Activated B cell treated with CpG ODN at 0.5 μM for 24 hours (primary cell): ENCODE measurements at places on chromosomes 2 and 18.
A peak's percentile ranks its signal among the peaks of the same experiment; 100 is the strongest.

DNA sequence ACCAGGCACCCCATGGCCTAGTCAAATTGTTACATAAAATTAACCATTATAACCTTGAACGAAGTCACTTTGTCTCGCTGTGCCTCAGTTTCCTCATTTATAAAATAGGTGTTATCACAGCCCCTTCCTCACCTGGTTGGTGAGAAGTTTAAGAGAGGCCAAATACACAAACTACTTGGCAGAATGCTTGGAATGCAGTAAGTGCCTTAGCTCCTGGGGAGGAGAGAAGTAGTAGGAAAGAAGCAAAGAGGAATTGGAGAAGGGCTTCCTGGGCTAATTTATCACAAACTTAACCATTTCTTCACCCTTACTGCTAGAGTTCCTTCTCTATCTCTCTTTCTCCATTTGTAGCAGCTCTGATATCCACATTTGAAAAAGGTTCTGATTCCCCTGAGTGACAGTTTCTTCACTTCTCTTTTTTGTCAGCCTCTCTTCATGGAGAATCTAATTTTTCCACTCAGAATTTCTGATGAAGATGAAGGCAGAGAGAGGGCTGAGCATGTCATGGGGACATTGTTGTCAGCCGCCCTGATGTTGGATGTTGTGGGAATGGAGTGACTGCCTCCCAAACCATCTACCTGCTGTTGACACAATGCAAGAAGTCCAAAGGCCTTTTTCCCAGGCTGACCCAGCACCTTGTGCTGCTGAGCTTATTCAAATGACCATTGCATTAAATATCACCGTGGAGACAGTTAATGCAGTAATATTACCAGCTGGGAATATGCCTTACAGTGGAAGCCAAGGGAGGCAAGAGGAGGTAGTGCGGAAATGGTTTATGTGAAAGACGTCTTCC is 60.4 kb downstream of the BOD1L2 start:
- no peak for DNase-seq

GRCh38 chr2:205715831-205716525 is 33.7 kb downstream of the NRP2 start:
- DNase-seq, result no peak

GRCh38 chr2:20570249-20570648 is 80.6 kb downstream of the HS1BP3 start:
- no peak for DNase-seq

DNA sequence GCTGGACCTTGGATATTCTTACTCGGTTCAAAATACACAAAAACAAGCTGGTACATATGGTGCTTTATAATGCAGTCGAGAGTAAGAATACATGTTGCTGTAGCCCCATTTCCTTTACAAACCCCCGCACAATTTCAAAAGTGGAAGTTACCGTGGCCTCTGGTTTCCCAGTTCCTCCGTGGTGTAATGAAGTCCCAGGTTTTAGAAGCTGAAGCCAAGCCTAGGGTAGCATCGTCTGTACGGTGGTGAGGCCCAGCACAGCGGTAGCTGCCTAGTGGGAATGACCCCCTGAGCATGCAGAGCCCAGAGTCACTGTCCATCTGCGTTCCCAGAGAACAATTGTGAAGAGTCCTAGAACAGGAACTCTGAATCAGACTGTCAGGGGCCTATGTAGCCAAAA is 171.8 kb downstream of the ASXL3 start:
- DNase-seq, result no peak

GRCh38 chr2:110931648-110932047 is 189.1 kb upstream of the BCL2L11 start:
- no peak for DNase-seq

- peak; percentile 37 for DNase-seq
These were observed 864 bp upstream of the MYL12A start for GRCh38 chr18:3246635-3247239.

GRCh38 chr18:23936381-23936958 is 78.1 kb upstream of the TTC39C start:
- DNase-seq, result no peak

- no peak for DNase-seq
These were observed 215.5 kb downstream of the CYP26B1 start for GRCh38 chr2:71932037-71932779.

GRCh38 chr2:26942543-26943295 is 27.7 kb upstream of the MAPRE3 start:
- peak; percentile 56 for DNase-seq

DNA sequence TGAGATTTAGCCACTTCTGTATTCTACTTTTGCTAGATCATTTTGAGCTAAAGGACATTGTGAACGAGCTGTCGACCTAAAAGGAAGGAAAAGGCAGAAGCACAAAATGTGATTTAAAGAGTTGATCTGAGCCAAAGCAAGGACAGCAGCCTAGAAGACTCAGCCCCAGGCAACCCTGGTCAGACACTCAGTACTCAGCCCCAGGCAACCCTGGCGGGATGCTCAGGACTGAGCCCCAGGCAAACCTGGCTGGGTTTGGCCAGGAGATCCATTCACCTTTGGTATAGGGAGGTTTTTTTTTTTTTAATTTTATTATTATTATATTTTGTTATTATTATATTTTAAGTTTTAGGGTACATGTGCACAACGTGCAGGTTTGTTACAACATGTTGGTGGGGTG is 34.3 kb upstream of the PXDN start:
- DNase-seq, result no peak

GRCh38 chr2:112915300-112916144 is 4.6 kb downstream of the IL37 start:
- no peak for DNase-seq

DNA sequence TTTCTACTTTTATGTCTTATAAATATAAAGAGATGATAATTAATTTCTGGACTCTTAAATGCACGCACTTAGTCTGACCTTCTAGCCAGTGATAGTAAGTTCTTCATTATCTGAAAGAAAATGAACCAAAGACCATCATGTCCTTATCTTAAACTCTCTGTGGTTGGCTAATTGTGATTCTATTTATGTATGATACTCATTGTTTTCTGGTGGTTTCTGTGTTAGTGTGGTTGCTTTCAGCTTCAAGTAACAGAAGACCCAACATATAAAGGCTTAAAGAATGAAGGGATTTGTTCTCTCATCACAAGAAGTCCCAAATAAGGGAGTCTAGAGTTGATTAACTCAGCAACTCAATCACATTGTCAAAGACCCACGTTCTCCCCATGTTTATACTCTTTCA is 225.2 kb upstream of the TANK start:
- DNase-seq, result no peak

DNA sequence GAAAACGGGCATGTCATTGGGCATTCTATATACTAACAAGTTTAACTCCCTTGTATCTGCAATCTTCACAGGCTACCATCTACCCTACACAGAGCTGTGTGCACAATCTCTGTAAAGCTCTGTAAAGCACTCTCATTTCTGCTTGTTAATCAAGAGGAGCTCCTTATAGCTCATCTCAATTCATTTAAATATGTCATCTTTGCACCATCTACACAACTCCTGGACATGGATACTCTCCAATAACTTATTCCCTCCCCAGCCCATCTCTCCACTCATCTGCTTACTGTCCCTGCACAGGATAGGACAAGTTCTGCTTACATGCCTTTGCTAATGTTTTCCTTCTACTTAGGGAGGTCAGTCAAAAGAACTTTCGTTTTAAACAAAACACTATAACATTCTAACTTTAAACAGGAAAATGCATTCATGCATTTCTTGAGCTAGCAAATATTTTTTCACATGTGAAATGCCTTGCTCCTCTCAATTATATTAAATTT is 61.4 kb downstream of the DPP4 start:
- no peak for DNase-seq

- DNase-seq, result no peak
These were observed 28.8 kb upstream of the TMEM18 start for GRCh38 chr2:705971-706511.

DNA sequence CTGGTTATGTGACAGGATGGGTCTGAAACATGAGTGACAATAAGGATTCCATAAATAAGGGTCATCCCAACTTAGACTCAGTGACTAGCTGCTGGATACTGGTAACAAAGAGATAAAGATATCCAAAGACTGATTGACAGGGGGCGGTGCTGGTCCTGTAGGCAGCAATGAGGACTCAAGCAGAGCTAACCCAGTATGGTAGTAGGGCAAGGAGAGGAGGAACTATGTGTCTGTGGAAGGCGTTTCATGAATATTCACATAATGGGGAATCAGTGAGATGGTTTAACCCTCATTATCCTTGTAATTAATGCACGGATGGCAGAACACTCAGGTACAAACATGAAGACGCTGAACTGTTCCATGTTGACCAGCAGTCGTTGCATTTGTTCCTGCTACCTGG is 102.5 kb upstream of the EML6 start:
- no peak for DNase-seq

GRCh38 chr18:2508155-2508554 is 63.1 kb downstream of the METTL4 start:
- DNase-seq, result no peak

DNA sequence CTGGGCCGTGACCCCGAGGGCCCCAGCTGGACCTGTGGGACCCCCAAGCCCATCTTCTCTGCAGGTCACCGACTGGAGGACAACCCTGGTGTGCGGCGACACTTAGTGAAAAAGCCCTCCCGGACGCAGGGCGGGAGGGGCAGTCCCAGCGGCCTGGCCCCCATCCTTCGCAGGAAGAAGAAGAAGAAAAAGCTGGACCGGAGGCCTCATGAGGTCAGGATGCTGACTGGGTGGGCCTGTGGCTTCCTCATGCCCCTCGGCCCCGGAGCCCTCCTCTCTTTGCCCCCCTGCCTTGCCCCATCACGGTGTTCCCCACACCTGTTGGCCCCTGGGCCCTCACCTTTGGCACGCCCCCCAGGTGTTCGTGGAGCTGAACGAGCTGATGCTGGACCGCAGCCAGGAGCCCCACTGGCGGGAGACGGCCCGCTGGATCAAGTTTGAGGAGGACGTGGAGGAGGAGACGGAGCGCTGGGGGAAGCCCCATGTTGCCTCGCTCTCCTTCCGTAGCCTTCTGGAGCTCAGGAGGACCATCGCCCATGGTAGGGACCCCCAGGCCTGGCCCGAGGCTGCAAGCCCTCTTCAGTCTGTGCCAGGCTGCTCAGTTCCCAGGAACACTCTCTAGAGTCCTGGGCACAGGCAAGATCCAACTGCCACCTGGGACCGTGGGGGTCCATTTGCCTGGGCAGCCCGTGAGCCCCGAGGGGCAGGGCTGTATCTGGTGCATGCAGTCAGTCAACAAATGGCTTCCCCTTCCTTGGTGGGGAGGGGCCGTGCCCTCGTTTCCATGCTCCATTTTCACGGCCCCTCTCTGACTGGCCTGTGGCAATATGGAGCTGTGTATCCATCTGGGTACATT is 4.7 kb downstream of the SLC4A3 start:
- no peak for DNase-seq

DNA sequence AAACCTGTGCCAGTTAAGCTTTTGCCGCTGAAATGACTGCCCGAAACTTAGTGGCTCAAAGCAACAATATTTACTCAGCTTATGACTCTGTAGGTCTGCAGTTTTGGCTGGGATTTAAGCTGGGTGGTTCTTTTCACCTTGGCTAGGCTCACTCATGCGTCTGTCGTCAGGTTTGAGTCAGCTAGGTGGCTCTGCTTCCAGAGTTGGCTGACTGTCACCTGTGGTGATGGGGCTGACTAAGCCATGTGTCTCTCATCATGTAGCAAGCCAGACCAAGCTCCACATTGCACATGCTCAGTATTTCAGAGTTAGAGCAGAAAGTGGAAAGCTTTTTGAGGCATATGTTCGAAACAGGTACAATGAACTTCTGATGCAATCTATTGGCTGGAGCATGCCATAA is 354.8 kb downstream of the MEIS1 start:
- DNase-seq, result no peak

- no peak for DNase-seq
These were observed 107.2 kb downstream of the INHBB start for GRCh38 chr2:120452945-120453634.

DNA sequence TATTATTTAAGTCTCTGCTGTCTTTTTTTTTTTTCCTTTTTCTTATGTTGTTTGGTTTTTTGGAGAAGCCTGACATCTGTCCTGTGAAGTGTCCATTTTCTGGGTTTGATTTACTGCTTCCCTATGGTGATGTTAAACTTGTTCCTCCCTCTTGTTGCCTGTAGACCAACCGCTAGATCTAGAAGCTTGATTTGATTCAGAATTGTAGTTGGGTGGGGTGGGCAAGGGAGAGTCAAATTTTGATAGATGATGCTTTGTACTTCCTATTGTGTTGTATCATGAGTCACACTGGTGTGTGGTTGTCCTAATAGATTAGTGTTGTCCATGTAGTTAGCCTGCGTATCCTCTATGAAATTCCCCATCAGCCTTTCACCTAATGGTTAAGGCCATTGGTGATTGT is 35.4 kb downstream of the CAB39 start:
- no peak for DNase-seq

DNA sequence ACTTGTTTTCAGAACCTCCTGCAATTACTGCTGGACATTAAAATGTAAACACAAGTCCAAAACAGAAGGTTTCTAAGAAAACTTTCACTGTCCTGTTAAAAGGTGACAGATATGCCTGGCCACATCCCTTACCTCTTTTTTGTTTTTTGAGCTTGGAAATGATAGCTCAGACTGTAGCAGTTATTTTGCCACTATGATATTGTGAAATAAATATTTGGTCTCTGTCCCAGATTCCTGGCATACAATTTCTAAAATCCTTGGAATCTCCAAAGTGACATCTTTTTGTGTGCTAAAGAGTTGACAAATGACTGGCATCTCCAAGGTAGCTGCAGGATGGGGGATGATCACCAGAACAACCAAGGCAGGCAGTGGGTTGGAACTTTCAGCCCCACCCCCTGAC is 16.8 kb downstream of the TPGS2 start:
- DNase-seq, result no peak

DNA sequence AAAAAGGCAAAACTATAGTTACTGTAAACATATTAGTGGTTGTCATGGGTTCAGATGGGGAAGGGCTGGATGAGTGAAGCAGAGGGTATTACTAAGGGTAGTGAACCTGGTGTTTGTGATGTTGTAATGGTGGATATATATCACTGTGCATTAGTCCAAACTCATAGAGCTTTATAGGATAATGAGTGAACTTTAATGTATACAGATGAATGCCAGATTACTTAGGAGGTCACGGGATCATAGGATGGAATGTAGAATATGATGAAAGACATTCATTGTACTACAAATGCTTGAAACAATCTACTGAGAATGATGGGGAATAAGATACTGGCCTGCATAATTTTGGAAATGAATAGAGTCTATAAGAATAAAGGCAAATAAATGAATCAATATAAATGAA is 226.7 kb upstream of the ZNF804A start:
- DNase-seq, result no peak

- DNase-seq, result no peak
These were observed 81.6 kb upstream of the LAPTM4A start for GRCh38 chr2:20132990-20133535.

GRCh38 chr2:121480826-121481225 is 49.9 kb upstream of the RNU4ATAC start:
- DNase-seq, result no peak
